ENCODE measurements at places on chromosomes 13 and 19.

DNA sequence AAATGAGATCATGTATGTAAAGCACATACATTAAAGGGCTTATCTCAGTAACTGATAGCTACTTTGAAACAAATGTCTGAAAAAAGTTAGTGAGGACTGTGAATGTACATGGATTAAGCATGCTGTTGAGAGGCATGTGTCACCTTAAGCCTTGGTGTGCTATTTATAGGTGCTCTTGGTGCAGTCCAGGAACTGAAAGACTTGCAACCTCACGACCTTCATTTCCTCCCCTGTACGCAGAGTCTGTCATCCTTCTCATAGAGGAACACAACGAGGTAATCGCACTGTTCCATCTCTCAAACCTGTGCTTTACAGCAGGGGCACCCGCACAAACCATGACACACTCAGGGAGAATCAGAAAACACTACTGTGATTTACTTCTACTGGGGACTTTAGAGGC is 65.6 kb downstream of the UFM1 start:
- no peak for DNase-seq

DNA sequence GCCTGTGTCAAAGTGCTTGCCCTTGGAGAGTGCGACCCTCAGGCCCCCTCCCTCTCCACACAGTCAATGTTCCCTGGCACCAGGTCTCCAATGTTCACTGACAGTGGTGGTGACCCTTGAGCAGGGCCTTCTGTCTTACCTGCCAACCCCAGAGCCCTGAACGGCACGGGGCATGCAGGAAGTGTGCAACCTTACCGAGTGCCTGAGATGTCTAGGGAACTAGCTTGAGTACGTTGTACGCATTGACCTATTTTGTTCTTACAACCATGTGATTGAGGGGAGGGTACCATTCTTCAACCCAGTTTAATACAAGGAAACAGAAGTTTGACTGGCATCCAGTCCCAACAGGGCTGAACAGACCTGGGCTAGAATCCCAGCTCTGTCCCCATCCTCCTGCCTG is 13.2 kb downstream of the MAG start:
- DNase-seq, result no peak

GRCh38 chr13:42000846-42001245 is 39.9 kb upstream of the VWA8 start:
- DNase-seq, result no peak

DNA sequence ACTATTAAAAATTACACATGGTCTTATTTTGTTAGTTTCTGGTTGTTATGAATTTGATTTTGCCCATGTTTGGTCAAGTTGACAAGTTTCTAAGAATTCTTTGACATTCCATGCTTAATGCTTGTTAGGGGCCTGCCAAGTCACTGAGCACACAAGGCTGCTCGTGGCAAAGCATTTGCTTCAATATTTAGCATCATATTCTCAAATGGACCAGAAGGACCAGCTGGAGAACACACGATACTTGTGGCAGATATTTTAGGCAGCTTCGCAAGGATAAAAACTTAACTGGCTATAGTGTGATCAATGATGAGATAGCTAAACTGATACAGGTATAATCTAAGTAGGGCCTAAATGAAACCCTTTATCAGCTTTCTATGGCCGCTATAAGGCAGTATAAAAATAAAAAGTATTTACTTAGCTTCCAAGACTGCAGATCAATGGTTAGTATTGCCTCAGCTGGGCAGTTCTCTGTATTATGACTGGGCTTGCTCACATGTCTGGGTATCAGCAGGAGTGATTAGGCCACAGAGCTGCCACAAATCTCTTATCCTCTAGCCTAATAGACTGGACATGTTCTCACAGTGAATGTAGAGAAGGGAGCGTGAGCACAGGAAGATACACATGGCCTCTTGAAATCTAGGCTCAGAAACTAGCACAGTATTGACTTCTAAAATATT is 155.9 kb upstream of the SPRY2 start:
- no peak for DNase-seq

DNA sequence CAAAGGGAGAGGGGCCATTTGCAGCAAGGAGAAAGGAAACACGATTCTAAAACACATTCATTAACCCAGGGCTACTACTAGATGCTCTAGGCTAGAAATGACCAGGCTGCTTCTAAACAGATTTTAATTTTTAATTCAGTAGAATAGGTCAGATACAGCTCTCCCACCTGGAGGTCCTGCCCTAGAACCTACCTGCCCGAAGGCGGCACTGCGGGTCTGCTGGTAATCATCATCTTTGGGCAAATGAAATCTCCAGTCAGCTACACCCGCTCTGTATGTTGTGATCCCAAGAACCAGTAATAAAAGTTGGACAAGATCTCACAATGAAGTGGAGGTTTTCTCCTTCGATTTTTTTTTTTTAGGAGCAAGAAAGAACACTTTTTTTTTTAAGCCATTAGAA is 345.3 kb downstream of the ENOX1 start:
- DNase-seq, result no peak

DNA sequence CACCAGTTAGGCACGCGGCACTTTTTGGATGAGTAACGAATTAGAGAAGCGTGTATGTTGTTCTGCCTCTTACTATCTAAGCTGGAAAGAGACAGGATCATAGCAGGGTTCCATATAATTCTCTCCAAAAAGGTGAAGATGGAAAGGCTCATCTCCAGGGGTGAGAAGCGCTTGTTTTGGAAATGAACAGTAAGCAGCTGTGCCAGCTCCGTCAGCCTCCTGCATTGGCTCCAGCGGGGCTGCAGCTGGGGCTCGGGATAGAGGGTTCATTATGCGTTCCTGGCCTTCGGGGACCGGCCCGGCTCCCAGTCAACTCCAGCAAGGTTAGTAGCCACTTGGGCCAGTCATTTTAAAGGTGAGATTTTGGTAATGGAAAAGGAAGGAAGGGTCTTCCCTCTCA is 155.5 kb downstream of the COL4A1 start:
- DNase-seq, result no peak

All from HFFc6 (cell line).